ENCODE measurements at places on chromosomes 16 and 17. TPM values are rescaled to one million over a fixed set of nuclear protein-coding genes. Genes with fewer than 3 reads are reported as not detected.
A peak's percentile ranks its signal among the peaks of the same experiment; 100 is the strongest.

GRCh38 chr17:4722678-4723240 is 8.5 kb upstream of the MED11 start:
- peaks cover 19% of the 10 kb centered on the region for H3K4me1 ChIP-seq
- H3K36me3 ChIP-seq, result peaks cover 30% of the 10 kb centered on the region
- no peak overlapping the region for H3K27ac ChIP-seq
- no peaks in the 10 kb centered on the region for H3K27me3 ChIP-seq
- peak; percentile 17 for DNase-seq

DNA sequence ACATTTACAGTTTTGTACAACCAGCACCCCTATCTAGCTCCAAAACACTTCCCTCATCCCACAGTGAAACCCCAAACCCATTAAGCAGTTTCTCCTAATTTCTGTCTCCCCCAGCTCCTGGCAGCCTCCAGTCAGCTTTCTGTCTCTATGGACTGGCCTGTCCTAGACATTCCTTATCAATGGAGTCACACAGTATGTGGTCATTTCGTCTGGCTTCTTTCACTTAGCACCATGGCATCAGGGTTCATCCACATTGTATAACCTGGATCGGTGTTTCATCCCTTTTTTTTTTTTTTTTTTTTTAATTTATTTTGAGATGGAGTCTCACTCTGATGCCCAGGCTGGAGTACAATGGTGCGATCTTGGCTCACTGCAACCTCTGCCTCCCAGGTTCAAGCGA is 68.5 kb downstream of the ZDHHC7 start:
- DNase-seq, result no peak
- no peaks in the 10 kb centered on the region for H3K4me1 ChIP-seq
- H3K36me3 ChIP-seq, result no peaks in the 10 kb centered on the region
- no peaks in the 10 kb centered on the region for H3K27me3 ChIP-seq

DNA sequence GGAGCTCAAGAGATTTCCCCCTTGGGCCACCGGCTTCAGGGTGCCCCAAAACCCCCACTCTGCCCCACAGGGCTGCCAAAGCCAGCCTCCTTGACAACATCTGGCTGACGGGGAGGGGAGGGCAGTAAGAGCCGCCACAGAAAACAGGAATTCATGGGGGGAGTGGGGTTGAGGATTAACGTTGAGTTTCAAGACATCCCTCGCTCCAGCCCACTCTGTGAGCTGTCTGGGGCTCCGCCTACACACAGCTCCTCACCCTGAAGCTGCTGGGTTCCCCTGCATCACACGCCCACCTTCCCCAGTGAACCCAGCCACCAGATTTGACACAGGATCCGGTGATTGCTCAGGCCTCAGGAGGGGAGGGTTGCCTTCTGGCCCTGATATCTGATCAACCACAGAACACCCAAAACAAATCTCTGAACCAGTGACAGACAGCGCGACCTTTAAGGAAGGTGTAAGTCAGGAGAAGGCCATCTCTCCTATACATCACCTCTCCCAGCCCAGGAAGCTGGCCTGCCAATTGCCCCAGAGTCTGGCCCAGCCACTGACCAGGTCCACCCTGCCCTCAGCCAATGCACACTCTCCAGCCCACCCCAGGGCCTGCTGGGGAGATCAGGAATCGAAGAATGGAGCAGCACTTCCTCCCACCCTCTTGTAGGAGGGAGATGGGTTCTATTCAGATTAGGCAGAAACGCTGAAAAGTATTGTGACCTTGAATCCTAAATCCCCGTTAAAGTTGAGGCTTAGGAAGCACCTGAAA is 132.1 kb downstream of the CLEC16A start:
- H3K27ac ChIP-seq, result no peak overlapping the region
- H3K4me3 ChIP-seq, result no peak overlapping the region
- peaks cover 10% of the 10 kb centered on the region for H3K36me3 ChIP-seq
- DNase-seq, result no peak
- no peaks in the 10 kb centered on the region for H3K27me3 ChIP-seq

DNA sequence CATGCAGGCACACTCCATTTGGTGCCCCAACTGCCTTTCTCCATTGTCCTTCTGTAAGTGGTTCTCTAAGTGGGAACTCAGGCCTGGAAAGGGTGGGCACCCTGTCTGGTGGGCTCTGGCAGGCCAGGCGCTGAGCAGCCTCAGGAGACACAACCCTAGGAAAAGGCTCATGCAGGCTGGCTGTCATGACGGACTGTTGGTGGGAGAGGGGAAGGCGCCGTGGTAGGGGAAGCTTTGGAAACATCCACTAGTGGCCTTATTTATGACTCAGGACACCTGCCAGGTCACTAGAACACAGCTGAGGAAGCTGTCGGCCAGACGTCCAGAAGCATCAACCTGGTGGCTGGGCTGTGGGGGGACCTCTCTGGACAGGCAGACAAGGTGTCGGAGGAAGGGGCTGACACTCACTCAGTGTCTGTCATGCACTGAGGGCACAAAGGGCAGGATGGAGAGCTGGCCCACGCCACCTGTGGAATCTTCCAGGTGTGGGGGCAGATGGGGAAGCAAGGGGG is 216.0 kb downstream of the SEC14L1 start:
- H3K4me1 ChIP-seq, result peaks cover 8% of the 10 kb centered on the region
- H3K27me3 ChIP-seq, result no peaks in the 10 kb centered on the region
- no peak overlapping the region for H3K27ac ChIP-seq
- no peak overlapping the region for H3K4me3 ChIP-seq
- no peaks in the 10 kb centered on the region for H3K36me3 ChIP-seq

Gene IGFALS
- 0.97 TPM for total RNA-seq

DNA sequence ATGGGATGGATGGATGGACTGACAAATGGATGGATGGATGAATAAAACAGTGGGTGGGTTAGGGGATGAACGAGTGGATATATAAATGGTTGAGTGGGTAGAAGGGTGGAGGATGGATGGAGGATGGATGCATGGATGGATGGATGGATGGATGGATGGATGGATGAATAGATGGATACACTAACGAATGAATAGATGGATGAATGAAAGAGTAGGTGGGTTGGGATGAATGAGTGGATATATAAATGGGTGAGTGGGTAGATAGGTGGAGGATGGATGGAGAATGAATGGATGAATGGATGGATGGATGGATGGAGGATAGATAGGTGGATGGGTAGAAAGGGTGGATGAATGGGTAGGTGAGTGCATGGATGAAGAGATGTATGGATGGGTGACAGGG is 62.1 kb downstream of the CDYL2 start:
- no peak overlapping the region for H3K4me3 ChIP-seq
- no peaks in the 10 kb centered on the region for H3K27me3 ChIP-seq
- H3K27ac ChIP-seq, result no peak overlapping the region
- no peaks in the 10 kb centered on the region for H3K4me1 ChIP-seq
- no peaks in the 10 kb centered on the region for H3K36me3 ChIP-seq

Gene ZNF785
- 16.2 TPM for total RNA-seq

Gene STUB1
- 86.0 TPM for total RNA-seq

GRCh38 chr16:66705790-66706505 is 9.4 kb upstream of the CMTM4 start:
- H3K4me3 ChIP-seq, result peak overlapping the region; percentile 6
- H3K36me3 ChIP-seq, result no peaks in the 10 kb centered on the region
- peak overlapping the region; percentile 25 for H3K27ac ChIP-seq
- peak; percentile 70 for DNase-seq
- H3K4me1 ChIP-seq, result peaks cover 12% of the 10 kb centered on the region
